ENCODE measurements at places on chromosomes 1 and 21. TPM values are rescaled to one million over a fixed set of nuclear protein-coding genes. Genes with fewer than 3 reads are reported as not detected.

DNA sequence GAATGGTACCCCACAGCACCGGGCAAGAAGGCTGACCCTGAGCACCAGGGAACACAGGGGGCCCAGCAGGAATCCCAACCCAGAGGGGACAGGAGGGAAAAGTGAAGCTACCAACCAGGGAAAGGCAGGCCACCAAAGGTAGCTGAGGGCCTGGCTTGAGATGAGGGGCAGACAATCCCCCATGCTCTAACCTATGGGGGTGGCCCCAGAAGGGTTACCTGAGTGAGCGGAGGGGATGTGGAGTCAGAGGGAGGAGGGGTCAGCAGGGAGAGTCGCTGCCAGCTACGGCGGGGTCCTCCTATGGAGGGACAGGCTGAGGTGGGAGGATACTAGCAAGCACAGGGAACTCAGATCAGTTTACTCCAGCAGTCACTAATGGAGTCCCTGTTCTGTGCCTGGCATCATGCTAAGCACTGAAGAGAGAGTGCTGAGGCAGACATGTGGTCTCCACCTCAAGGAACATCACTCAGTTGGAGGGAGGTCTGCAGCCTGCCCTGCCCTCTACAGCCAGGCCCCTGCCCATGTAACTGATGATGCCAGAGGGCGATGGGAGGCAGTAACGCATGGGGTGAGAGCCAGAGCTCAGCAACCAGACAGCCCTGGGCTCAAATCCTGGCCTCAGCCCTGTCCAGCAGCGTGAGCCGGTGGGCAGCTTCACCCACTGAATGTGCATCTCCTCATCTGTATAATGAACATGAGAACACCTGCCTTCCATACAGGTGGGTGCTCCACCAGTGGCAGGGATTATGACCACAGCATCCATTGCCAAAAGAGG, 21.3 kb downstream of the CYB5RL start:
- DNase-seq, result no peak
- no peak overlapping the region for H3K4me3 ChIP-seq
- no peaks in the 10 kb centered on the region for H3K27me3 ChIP-seq
- H3K36me3 ChIP-seq, result peaks cover 4% of the 10 kb centered on the region

Gene CR1L
- total RNA-seq, result not detected

GRCh38 chr1:29197590-29197924, 15.9 kb upstream of the SRSF4 start:
- no peaks in the 10 kb centered on the region for H3K27me3 ChIP-seq
- H3K4me3 ChIP-seq, result no peak overlapping the region
- H3K27ac ChIP-seq, result no peak overlapping the region
- DNase-seq, result no peak
- peaks cover 24% of the 10 kb centered on the region for H3K36me3 ChIP-seq

- no peaks in the 10 kb centered on the region for H3K27me3 ChIP-seq
- no peak overlapping the region for H3K27ac ChIP-seq
- H3K4me1 ChIP-seq, result peaks cover 40% of the 10 kb centered on the region
- DNase-seq, result no peak
- H3K36me3 ChIP-seq, result peaks cover 2% of the 10 kb centered on the region
- no peak overlapping the region for H3K4me3 ChIP-seq
These were observed 144.2 kb upstream of the C1orf105 start for GRCh38 chr1:172276120-172276818.

Gene C8B
- not detected for total RNA-seq

- no peaks in the 10 kb centered on the region for H3K36me3 ChIP-seq
- no peak overlapping the region for H3K27ac ChIP-seq
These were observed 42.7 kb downstream of the FAAH start for GRCh38 chr1:46436844-46437243.

DNA sequence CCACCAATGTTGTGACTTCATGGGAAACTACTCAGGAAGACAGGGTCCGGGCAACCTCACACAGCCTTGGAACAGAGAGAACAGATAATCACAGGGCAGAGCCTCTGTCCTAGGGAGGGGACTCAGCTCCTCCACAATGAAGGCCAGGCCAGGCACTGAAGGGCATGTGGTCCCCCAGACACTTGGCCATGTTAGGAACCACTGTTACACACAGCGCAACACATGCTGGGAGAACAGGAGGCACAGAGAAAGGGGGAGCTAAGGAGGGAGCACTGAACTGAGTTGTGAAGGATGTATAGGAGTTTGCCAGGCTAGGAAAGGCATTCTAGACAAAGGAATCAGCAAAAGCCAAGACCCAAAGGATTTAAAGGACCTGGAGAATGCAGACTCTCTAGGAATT, 127.6 kb downstream of the DMRTB1 start:
- DNase-seq, result peak; percentile 65
- peaks cover 19% of the 10 kb centered on the region for H3K36me3 ChIP-seq
- peaks cover 13% of the 10 kb centered on the region for H3K4me1 ChIP-seq
- no peak overlapping the region for H3K4me3 ChIP-seq
- H3K27me3 ChIP-seq, result no peaks in the 10 kb centered on the region

Gene RPL22
- 373 TPM for total RNA-seq

GRCh38 chr1:153251562-153251961, 7.9 kb upstream of the LORICRIN start:
- H3K4me1 ChIP-seq, result no peaks in the 10 kb centered on the region
- no peak overlapping the region for H3K4me3 ChIP-seq
- H3K36me3 ChIP-seq, result no peaks in the 10 kb centered on the region
- no peak overlapping the region for H3K27ac ChIP-seq
- no peak for DNase-seq

Gene LMX1A
- not detected for total RNA-seq

DNA sequence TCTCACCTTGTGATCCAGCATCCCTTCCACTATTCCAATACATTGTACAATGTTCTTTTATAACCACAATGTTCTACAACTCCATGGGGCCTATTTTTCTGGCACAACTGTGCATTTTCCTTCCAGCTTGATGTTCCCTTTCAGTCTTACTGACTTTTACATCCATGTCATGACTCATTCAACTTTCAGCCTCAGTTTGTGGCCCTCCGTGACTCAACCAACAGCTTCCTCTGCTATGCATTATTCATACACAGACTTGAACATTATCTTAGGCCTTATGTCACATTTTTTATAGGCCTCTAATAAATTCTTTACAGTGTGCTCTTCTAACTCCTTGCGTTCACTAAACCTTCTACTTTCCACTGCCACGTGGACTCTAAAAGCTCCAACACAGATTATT, 119.4 kb upstream of the PRMT6 start:
- no peak for DNase-seq
- no peaks in the 10 kb centered on the region for H3K27me3 ChIP-seq
- H3K4me1 ChIP-seq, result no peaks in the 10 kb centered on the region

GRCh38 chr1:30847358-30847972, 61.1 kb downstream of the SDC3 start:
- no peak for DNase-seq
- H3K4me1 ChIP-seq, result peaks cover 14% of the 10 kb centered on the region
- H3K27me3 ChIP-seq, result peaks cover 30% of the 10 kb centered on the region
- no peak overlapping the region for H3K27ac ChIP-seq
- H3K36me3 ChIP-seq, result no peaks in the 10 kb centered on the region

Gene CASZ1
- 1.2 TPM for total RNA-seq

Gene CD2
- not detected for total RNA-seq

- no peaks in the 10 kb centered on the region for H3K27me3 ChIP-seq
- H3K36me3 ChIP-seq, result no peaks in the 10 kb centered on the region
- H3K4me3 ChIP-seq, result no peak overlapping the region
These were observed 44.3 kb downstream of the ERICH3 start for GRCh38 chr1:74629283-74629682.

Gene OPRD1
- 0.27 TPM for total RNA-seq

Gene TSTD1
- 0.73 TPM for total RNA-seq

DNA sequence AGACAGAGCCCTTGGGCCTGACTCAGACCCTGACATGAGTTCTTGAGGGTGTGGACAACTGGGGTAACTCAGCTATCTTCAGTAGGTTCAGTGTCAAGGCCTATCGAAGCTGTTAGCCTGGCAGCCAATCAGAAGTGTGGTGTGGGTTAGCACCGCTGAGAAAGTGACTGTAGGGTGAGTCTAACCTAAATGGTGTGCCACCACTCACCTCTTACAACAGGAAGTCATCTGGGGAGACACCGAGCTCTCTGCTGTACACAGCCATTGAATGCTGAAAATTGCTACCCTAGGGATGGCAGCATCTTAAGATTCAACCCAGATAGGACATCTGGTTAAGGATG, 44.6 kb downstream of the RASSF5 start:
- no peak overlapping the region for H3K4me3 ChIP-seq
- no peak for DNase-seq
- H3K27ac ChIP-seq, result no peak overlapping the region
- H3K27me3 ChIP-seq, result peaks cover 77% of the 10 kb centered on the region
- no peaks in the 10 kb centered on the region for H3K36me3 ChIP-seq
- H3K4me1 ChIP-seq, result peaks cover 3% of the 10 kb centered on the region

Gene TMEM81
- total RNA-seq, result 3.6 TPM

Gene ZNF362
- 97.0 TPM for total RNA-seq

DNA sequence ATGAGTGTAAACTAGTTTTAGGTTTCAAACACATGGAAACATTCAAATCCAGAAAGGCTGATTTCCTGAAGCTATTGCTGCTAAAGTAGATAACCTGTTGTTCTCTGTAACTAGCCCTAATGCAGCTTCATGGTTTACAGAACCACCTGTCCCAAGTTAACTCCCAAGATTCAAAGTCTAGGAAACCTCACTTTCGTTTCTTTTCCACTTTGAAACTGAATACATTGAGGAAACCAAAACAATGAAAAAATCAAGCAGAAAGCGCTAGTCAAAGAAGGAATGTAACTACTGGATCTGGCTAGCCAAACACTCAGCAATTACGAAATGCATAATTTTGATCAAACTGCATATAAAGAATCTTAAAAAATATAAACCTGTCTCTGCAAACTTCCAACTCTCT, 17.8 kb downstream of the SLC16A1 start:
- peaks cover 4% of the 10 kb centered on the region for H3K36me3 ChIP-seq
- peak overlapping the region; percentile 59 for H3K27ac ChIP-seq
- peaks cover 45% of the 10 kb centered on the region for H3K4me1 ChIP-seq
- DNase-seq, result no peak

GRCh38 chr1:1858382-1859086, 32.4 kb downstream of the GNB1 start:
- H3K27ac ChIP-seq, result peak overlapping the region; percentile 99
- no peaks in the 10 kb centered on the region for H3K27me3 ChIP-seq
- H3K4me3 ChIP-seq, result peak overlapping the region; percentile 72
- peaks cover 79% of the 10 kb centered on the region for H3K4me1 ChIP-seq

DNA sequence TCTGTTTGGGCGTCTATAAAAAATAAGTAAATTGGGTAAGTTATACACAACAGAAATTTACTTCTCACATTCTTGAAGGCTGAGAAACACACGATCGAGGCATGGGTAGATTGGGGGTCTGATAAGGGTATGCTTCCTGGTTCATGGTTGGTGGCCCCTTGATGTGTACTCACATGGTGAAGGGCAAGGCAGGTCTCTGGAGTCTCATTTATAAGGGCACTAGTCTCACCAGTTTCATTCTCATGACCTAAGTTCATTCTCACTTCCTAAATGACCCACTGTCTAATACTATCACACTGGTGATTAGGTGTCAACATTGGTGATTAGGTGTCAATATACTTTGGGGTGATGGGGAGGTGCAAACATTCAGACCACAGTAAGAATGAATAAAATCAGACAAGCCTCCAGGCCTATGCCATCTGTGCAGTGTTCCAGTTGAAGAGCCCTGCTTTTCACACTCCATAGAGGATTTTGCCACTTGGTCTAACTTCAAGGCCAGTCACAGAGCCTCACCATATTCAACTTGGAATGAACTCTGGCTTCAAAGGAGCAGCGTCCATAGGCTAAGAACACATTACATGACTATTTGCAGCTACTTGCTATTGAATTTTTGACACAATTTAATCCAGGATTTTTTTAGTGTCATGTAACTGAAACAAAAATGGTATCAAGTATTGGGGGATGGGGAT, 2.5 kb upstream of the GBP4 start:
- H3K4me3 ChIP-seq, result no peak overlapping the region
- H3K4me1 ChIP-seq, result no peaks in the 10 kb centered on the region
- DNase-seq, result no peak
- H3K36me3 ChIP-seq, result no peaks in the 10 kb centered on the region
- H3K27ac ChIP-seq, result no peak overlapping the region

Gene ASCL5
- total RNA-seq, result not detected

Gene SLAMF8
- not detected for total RNA-seq

Gene ADAMTS1
- total RNA-seq, result 40.3 TPM

DNA sequence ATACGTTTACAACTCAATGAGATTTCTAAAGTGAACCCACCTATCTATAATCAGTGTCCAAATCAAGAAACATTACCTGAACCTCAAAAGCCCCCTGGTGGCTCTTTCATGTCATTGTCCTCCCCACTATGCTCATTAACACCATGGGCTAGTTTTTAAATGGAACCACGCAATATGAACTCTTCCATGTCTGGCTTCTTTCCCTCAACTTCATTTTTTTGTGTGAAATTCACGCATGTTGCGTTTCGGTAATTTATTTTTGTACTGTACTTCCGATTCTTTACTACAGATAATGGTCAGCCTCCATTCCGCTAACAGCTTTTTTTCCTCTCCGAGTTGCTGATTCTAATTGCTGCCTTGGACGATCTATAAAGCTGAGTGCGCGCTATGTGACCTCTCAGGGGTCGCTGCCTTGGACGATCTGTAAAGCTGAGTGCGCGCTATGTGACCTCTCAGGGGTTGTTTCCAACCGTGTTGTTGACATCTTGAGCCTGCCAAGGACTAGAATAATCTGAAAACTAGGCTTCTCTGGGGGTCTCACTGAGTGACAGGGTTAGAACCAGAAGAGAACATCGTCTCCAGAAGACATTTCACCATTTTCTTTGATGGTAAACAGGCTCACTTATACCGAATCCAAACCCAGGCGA, 1.1 kb upstream of the CACYBP start:
- no peaks in the 10 kb centered on the region for H3K27me3 ChIP-seq
- H3K27ac ChIP-seq, result no peak overlapping the region
- no peak for DNase-seq
- H3K4me1 ChIP-seq, result peaks cover 42% of the 10 kb centered on the region
